ENCODE measurements at places on chromosomes 1 and 21.

GRCh38 chr1:73979684-73980083 lies 218.3 kb downstream of the LRRIQ3 start:
- DNase-seq = no peak

- DNase-seq = peak; percentile 44
Observed at GRCh38 chr1:241323514-241324195, 33.4 kb downstream of the RGS7 start.

DNA sequence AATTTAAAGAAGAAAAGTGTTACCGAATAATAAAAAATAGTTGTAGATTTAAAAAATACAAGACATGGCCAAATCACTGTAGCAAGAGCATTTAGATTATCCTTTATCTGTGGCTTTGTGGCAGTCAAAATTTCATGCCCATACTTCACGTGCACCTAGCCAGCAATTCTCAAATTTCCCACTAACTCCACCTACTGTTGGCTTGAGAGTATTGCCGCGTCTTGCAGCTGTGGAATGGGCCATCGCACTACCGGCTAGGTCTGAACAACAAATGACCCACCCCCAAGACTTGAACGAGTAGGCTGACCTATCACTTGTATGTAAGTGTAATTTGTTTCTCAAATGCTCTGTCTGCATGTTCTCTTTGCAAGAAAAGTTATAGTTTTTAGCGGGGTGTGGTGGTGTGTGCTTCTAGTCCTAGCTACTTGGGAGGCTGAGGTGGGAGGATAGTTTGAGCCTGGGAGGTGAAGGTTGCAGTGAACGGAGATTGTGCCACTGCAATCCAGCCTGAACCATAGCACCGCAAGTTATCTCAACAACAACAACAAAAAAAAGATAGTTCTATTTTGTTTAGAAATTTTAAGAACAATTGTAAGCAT lies 4.1 kb downstream of the KRTAP13-4 start:
- DNase-seq = peak; percentile 41

DNA sequence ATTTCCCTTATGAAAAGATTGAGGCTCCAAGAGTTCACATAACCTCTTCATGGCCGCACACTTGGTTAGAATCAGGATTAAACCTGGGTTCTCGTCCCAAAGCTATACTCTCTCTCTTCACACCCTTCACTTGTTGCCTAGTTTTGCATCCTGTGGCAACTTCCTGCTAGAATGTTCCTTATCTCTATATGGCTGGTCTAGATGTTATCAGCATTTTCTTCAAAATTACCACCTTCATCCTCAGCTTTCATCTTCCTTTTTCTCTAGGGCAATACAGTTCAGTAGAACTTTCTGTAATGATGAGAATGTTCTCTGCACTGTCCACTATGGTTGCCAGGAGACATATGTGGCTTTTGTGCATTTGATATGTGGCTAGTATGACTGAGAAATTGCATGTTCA lies 31.1 kb upstream of the BCAR3 start:
- no peak for DNase-seq

- no peak for DNase-seq
Observed at GRCh38 chr1:15123270-15123669, 30.3 kb upstream of the TMEM51 start.

DNA sequence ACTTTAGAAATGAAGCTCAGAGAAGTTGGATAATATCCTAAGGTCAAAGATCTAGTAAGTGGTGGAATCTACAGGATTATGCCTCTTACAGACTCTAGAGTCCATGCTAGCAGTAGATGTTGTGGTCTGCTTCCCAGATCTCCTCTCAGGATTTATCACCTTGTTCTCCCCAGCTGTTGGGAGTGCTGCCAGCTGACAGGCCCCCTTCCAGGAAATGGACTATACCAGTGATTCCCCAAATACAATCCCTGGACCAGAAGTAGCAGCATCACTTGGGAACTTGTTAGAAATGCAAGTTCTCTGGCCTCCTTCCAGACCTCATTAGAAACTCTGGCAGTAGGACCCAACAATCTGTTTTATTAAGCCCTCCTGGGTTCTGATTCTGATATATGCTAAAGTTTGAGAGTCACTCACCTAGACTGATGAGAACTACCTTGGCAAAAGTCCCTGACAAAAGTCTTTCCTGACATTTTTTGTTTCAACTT lies 24.5 kb upstream of the NTNG1 start:
- DNase-seq = no peak

- DNase-seq = no peak
Observed at GRCh38 chr21:45049714-45050344, 24.6 kb upstream of the ADARB1 start.

DNA sequence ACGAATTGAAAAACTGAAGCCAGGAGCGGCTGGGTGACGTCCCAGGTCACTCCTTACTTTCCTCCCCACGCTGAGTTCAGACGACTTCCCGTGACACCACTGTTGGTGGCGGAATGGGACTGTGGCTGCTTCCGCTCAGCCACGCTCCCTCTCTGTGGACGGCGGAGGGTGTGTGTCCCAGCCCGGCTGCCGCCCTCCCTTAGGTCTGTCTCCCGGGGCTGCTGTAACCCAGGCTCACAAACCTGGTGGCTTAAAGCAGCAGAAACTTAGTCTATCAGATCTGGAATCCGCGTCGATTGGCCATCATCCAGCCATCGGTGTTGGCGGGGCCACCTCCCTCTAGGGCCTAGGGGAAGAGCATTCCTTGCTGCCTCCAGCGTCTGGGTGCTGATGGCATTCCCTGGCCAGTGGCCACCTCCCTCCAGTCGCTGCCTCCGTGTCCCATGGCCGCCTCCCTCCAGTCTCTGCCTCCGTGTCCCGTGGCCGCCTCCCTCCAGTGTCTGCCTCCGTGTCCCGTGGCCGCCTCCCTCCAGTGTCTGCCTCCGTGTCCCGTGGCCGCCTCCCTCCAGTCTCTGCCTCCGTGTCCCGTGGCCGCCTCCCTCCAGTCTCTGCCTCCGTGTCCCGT lies 17.5 kb downstream of the TRPM2 start:
- no peak for DNase-seq

- no peak for DNase-seq
Observed at GRCh38 chr1:80349218-80349617, 1342.7 kb upstream of the ADGRL4 start.

- no peak for DNase-seq
Observed at GRCh38 chr1:162498496-162498810, 835 bp downstream of the UHMK1 start.

DNA sequence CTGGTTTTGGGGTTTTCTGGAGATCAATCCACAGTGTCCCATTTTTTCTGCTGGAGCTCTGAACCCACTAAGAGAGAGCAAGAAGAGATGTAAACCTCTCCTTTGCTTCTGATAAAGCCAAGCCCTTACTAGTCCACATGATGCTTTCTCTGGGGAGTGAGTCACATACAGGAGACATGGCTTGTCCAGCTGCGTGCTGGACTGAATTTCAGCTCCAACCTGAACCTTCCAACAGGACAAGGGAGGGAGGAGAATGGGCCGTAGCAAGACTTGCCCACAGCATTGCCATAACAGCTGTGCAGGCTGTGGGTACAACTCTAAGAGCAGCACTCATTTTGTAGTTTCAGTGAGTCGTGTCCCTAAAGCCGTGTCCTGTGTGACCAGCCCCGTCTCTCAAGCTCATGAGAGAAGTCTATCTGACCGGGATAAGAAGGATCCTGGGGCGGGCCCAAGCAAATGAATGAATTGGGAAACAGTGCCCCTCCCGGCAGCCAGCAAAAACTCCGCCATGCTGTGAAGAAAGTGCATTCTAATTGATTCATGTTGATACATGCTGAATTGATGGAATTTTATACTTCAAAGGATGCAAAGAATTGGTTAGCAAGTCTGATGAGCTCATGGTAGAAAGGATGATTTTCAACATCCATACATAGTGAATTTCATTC lies 195.2 kb downstream of the GABPA start:
- DNase-seq = no peak

GRCh38 chr1:179867493-179868330 lies 9.9 kb downstream of the TOR1AIP2 start:
- DNase-seq = peak; percentile 68

DNA sequence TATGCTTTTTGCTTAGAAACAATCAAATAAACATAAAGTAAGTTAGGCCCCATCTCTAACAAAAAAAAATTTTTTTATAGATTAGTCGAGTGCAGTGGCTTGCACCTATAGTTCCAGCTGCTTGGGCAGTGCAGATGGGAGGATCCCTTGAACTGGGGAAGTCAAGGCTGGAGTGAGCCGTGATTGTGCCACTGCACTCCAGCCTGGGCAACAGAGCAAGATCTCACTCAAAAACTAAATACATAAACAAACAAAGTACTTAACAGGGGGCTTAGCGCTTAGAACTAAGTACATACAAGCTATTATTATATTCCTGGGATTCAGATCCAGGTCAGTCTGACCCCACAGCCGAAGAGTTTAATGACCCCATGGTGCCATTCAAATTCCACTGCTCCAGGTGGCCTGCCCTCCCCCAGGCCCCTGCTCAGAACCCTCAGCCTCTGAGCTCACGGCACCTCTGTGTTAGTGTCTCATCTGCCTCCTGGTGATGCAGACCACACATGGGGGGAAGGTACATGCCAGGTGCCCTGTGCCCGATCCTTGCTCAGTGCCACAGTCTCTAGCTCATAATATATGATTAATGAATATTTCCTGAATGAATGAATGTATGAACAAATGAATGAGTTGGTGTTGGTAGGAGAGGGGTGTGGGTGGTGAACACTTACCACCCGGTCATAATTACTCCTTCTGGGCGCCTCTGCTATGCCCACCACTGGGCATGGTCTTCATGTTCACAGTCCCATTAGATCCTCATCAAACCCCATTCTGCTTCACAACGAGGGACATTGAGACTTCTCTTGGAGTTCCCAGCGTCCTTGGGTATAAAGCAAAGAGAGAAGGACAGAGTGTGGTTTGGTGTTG lies 14.6 kb downstream of the NCMAP start:
- DNase-seq = no peak

DNA sequence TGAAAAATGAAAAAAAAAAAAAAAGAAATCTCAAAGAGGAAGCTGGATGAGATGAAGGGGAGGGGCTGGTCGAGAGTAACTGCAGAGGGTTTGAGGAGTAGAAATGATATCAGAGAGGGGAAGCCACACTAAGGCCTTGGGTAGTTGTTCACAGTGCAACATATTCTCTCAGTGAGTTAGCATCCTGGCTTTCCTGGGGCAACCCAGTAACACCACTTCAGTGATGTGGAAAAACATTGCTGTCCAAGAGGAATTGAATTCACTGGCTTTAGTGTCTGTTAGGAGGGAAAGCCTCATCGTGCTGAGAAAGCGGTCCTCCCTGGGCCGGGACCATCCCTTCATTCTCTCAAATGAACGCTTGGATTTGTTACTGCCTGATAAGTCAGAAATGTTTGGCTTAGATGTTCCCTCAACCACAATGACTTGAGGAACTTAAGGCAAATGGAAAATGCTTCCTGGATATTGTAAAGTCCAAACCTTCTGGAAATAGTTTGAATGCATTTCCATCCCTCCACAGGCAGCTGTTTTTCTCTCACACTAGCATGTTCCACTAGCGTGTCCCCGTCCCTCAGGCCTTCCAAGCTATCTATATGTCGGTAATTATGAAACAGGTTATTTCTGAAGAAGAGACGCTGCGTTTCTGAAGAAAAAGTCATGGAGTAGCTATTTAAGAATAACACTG lies 12.2 kb downstream of the TGFB2 start:
- DNase-seq = no peak

DNA sequence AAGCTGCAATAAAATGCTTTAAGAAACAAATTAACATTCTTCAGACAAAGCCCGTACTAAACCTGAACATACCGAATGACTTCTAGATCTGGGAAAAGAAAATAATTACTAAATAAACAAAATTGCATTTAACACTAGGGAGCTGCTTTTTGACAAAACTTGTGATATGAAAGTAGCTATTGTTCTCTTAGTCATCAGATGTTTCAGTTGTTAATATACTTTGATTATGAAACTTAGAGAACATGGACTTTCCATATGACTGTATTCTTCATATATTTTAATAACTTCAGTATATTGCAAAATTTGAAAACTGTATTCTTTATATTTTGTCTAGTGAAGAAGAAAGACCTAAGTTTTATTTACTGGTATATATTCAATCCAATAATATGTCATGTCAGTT lies 1262.1 kb downstream of the NCAM2 start:
- DNase-seq = no peak

DNA sequence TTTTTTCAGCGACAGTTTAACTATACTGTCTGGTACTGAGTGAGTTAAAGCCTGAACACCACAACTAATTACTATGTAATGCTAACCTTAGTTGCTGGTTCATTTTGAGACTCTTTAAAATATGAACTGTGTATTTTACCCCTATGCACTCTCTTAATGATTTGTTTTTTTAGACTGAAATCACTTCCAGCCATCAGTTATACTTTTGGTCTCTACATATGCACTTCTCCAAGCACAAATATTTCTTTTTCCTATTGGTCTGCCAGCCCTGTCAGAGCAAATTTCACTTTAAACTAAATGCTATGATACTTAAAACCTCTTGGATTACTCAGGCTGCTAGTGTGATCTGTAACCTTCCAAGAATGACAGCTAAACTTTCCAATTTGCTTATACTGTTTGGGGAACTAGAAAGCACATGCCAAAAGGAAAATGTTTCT lies 38.1 kb upstream of the SCYL3 start:
- no peak for DNase-seq

GRCh38 chr1:183246436-183246835 lies 60.4 kb downstream of the LAMC2 start:
- no peak for DNase-seq

DNA sequence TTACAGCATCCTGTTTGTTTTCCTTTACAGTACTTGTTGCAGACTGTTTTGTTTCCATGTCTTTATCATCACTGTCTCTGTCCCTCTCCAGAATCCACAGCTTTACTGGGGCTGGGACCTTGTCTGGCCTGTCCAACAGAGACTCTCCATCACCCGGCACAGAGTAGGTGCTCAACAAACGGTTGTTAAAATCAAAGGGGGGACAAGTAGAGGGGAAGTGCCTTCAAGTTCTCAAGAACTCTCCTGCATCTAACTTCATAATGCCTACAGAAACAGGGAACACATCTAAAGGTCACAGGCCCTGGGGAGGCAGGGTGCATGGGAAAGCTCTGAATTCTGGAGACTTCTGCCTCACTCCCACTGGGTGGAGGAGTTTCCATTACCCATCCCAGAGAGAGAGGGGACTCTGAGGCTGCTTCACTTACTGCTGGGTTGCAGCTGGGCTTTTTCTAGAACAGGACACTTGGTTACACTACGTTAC lies 2.3 kb upstream of the ECE1 start:
- no peak for DNase-seq

GRCh38 chr1:110548381-110548780 lies 29.4 kb upstream of the KCNA10 start:
- no peak for DNase-seq

DNA sequence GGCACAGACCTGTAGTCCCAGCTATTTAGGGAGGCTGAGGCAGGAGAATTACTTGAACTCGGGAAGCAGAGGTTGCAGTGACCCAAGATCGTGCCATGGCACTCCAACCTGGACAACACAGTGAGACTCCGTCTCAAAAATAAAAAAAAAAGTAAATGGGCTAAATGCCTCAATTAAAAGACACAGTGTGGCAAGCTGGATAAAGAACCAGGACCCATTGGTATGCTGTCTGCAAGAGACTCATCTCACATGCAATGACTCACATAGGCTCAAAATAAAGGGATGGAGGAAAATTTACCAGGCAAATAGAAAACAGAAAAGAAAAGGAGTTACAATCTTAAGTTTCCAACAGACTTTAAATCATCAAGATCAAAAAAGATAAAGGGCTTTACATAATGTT lies 40.3 kb downstream of the ACBD6 start:
- DNase-seq = no peak

GRCh38 chr1:164950541-164950986 lies 391.6 kb downstream of the PBX1 start:
- DNase-seq = no peak

All from NCI-H460 (cell line).